ENCODE measurements at places on chromosomes 16 and 17.

DNA sequence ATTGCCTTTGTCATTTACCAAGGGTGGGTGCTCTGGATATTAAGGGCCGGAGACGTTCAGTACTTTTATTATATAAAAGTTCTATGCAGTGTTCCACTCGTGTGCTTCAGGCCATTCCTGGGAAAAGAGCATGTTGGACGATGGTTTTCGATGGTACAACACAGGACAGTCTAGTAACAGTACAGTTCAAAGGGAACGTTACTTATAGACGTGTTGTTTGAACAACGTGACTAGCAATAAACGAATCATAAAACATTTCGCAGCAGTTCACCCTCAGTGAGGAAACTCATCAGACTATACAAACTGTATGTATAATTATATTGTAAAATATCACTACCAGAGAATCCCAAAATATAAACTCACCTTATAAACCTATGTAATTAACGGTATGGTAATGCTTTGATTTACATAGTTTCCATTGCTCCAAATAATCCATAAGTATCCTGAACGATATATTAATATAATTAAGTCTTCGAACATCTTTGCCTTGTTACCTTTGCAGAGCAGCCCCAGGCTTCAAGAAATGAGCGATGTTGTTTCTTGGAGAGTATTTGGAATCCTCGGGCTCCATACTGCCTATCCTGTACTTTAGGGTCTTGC is 589 bp downstream of the NMT1 start:
- DNase-seq, result no peak

GRCh38 chr17:45972531-45972930 is 26.5 kb upstream of the STH start:
- no peak for DNase-seq

DNA sequence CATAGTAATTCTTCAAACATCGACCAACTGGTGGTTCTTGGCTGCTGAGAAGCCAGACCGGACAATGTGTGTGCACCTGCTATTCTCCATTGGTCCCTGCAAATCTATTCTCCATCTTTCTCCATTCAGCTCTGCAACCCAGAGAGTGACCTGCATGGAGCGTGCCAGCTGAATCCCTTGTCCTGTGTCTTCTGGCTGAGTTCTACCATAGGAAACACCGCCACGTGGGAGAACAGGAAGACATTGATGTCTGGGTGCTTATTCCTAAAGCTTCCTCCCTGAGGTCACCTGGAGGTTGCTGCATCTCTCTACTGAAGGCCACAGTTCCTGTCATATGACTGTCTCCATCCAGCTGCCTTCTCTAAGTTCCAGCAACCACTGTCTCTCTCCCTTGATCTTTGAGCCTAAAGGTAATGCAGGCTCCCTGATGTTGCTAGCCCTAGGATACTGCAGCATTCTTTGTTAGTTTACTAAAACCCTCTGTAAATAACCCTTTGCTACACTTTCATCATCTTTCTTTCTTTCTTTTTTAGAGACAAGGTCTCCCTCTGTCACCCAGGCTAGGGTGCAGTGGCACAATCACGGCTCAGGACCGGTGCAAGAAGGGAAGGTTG is 10.6 kb upstream of the SMG1 start:
- DNase-seq, result no peak

GRCh38 chr17:48825446-48826381 is 5.1 kb upstream of the CALCOCO2 start:
- no peak for DNase-seq

- no peak for DNase-seq
These were observed 12.5 kb downstream of the DHODH start for GRCh38 chr16:72021043-72021442.

DNA sequence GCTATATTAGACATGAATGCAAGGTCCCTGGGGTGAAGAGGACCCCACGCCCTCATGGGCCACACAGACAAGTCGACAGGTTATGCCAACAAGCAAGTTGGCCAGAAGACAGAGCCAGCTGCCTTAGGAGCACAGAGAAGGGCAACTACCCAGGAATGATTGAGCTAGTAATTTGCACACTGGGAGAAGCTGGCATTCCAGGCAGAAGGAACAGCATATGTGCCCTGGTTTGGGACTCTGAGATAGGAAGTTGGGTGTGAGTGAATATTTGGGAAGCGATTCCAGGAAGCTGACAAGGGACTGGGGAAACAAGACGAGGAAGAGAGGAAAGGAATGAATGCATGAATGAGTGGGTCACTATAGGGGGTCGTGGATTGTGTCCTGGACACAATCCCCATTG is 203.7 kb upstream of the CDH5 start:
- no peak for DNase-seq

DNA sequence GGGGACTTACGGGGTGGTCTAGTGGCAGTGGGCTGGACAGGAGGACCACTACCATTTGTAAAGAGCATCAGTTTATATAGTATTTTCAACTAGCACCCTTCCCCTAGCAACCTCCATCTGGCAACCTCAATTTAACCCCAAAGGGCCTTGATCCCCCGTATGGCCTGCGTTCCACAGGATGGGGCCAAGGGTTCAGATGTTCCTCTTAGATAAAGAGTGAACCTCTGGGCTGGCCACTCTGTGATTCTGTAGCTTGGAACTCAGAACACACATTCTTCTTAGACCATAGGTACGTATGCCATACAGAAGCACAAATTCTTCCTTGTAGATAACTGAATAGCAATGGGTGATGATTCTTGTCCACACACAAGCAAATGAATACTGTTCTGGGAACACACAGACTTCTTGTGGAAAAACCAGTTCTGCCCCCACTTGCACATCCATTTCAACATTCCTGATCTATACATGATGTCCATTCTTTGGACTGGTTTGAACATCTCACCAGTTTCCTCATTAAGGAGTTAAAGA is 1.9 kb upstream of the GGA2 start:
- no peak for DNase-seq

Data from NCI-H2081 (cell line).